Kidney epithelial cell (primary cell): ENCODE measurements at places on chromosomes 1 and 21.

GRCh38 chr1:185719021-185719420 lies 15.2 kb upstream of the HMCN1 start:
- peak; percentile 90 for DNase-seq

- no peak for DNase-seq
Measured at GRCh38 chr1:38818175-38818976, 41.2 kb downstream of the RRAGC start.

GRCh38 chr1:184487531-184488193 lies 100.8 kb downstream of the C1orf21 start:
- DNase-seq, result no peak

- no peak for DNase-seq
Measured at GRCh38 chr1:110638058-110638457, 31.9 kb upstream of the KCNA2 start.

- peak; percentile 23 for DNase-seq
Measured at GRCh38 chr1:236868625-236869467, 73.8 kb downstream of the MTR start.

- no peak for DNase-seq
Measured at GRCh38 chr21:42375966-42376337, 9.6 kb upstream of the TFF1 start.

- peak; percentile 5 for DNase-seq
Measured at GRCh38 chr21:18951271-18952038, 547.9 kb upstream of the TMPRSS15 start.

DNA sequence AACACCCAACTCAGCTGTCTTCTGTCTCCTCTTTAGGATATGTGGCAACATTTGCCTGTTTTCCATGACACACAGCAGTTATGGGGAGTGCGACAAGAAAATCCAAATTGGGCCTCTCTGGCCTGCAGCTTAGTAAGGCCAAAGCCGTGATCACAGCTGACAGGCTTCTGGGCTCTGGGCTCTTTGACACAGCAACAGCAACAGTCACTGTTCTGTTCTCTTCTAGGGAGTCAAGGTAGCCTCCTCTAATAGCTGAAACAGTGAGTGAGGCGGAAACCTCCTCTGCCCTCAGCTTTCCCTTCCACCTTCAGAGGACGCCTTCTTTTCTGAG lies 19.0 kb downstream of the CLCA1 start:
- no peak for DNase-seq

GRCh38 chr1:234851450-234852438 lies 241.8 kb upstream of the IRF2BP2 start:
- DNase-seq, result no peak

DNA sequence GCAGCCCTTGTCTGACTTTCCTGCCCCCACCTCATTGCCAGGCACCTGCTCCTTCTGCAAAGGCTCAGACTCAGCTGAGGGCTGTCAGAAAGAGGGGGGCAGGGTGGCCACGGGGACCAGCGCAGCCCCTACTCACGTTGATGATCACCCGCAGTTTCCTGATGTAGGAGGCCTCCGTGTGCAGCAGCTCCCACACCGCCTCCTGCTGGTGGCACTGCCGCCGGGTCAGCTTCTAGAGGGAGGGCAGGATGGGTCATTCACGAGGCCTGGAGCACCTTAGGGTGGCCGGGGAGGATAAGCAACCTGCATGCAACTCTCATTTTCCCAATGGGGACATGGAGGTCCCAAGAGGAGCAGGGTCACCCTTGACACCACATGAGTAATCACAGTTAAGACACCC lies 6.4 kb upstream of the TNFRSF25 start:
- no peak for DNase-seq

- no peak for DNase-seq
Measured at GRCh38 chr1:31732343-31732742, 28.5 kb upstream of the COL16A1 start.

- no peak for DNase-seq
Measured at GRCh38 chr1:159790237-159790917, 9.6 kb downstream of the DUSP23 start.

DNA sequence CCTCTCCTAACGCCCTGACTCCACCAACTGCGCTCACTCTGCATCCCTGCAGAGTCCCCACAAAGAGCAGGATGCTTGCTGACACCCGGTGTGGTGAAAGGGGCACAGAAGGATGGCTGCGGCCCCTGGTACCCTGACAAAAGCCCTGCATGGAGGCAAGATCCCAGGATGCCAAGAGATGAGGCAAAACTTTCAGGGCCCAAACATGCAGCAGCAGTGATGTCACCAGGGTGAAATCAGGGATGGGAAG lies 36.6 kb downstream of the SLC9A1 start:
- no peak for DNase-seq

- DNase-seq, result no peak
Measured at GRCh38 chr1:205978676-205979075, 24.5 kb downstream of the RAB7B start.

- no peak for DNase-seq
Measured at GRCh38 chr21:46340998-46341397, 17.0 kb downstream of the PCNT start.

DNA sequence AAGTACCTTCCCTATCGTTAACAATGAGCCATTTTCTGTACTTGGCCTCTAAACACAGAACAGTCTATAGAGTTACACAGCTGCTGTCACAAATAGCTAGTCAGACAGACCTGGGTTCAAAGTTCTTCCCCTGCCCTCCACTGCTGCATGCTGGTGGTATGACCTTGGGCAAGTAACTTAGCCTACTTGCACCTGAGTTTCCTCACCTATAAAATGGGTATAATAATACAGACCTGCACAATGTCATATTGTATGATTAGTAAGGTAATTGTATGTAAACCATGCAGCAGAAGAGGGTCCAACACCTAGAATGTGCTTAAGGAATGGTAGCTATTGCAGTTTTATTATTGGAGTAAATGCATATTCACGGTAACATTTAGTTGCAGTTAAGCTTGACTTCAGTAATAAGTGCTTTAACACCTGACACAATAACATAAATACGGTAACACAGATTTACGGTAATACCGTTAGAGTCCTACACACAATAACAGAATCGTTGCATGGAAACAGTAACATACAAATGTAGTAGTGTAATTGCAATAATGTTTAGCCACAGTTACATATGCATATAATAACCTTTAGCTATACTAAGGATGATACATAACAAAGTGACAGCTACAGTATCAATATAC lies 193.3 kb upstream of the CSF3R start:
- DNase-seq, result no peak

GRCh38 chr21:46388896-46389295 lies 64.9 kb downstream of the PCNT start:
- DNase-seq, result no peak

- DNase-seq, result no peak
Measured at GRCh38 chr1:72846476-72847278, 564.3 kb upstream of the NEGR1 start.

DNA sequence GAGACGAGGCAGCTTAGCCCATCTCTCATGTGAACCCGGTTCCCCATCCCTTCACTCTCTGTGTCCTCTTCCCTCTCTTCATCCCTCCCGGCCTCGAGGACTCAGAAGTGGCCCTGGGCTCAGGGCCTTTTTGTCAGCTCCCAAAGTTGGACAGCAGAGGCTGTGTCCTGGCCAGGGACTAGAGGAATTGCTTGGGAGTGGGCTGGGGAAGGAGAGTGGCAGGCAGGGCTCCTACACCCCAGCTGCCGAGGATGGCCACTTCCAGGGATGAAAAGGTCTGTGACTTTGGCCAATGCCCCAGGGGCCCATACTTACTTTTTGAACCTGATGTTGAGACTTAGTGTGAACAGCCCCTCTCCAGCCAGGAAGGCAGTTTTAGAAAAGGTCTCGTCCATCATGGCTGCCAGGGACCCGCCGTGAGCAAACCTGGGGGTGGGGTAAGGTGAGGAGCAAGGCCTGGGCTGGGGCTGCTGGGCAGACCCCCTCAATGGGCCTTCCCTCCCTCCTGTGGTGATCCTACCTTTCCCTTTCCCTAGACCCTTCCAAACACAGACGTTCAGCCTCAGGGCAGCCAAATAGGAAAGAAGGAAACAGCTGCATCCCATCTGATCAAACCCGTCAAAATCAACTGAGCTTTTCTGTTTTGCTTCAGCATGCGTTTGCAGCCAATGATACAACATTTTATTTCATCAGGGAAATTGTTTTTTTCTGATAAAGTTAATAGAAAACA lies 5.5 kb downstream of the THEM5 start:
- no peak for DNase-seq

GRCh38 chr21:15687208-15687607 lies 42.6 kb upstream of the USP25 start:
- no peak for DNase-seq

DNA sequence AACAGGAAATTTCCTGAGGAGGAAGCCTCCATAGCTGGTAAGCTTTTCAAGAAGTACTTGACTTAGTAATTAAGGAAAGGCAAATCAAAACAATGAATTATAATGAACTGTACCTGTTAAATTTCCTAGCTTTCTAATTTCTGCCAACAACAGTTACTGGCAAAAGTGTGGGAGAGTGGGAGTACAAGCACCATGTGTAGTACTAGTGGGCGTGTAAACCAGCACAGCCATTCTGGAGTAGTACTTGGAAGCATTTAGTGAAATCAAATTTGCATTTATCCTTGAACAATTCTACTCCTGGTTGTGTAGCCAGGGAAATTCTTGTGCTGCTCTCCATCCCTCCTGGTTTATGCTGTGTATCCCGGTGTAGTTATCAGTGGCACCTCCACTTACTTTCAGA lies 190.8 kb downstream of the PRDM2 start:
- DNase-seq, result no peak

DNA sequence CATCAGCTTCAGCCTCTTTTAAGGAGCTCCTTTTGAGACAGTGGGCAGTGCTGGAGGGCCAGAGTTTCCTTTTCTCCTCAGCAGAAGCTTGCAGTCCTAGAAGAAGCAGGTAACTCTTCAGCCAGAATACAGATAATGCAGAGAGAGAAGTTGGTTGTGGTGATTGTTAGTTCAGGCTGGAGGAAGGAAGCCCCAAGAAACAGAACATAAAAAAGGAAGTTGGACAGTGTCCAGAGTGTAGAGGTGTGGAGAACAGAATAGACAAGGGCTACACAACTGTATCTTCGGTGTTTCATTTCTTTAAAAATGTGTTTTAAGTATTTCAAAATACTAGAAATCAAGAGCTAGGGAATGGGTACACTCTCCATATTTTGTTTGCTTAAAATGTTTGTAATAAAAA lies 6.4 kb upstream of the TACSTD2 start:
- DNase-seq, result no peak

DNA sequence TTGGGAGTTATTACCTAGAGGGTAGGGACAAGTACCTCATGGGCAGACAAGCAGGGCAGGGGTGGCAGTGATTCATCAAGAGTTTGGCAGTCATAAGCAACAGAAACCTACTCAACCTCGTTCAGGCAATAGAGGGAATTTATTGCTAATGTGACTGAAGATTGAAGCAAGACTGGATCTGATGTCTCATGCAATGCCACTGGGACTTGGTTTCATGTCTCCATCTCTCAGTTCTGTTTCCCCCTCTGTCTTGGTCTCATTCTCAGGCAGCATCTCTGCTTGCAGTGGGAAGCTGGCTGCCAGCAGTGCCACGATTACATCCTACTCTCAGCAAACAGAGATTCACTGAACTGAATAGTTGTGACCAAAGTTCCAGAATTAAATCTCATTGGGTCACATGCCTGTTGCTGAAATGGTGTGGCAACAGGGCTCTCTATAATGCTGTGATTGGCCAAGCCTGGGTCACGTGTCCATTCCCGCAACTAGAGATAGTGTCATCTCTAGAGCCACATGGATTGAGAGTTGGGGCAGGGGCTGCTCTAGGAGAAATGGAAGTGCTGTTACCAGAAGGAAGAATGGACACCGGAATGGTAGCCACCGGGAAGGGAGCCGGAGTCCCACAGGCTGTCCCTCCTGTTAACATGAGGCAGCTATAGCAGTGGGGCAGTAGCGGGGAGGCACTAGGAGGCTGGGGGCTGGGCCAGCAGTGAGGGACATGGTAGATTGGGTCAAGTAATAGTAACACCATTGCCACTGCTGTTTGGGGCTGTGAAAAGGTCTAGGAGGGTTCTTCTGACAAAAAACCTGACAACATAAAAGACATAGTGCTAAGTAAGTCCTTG lies 3.9 kb upstream of the CDC42 start:
- DNase-seq, result no peak

DNA sequence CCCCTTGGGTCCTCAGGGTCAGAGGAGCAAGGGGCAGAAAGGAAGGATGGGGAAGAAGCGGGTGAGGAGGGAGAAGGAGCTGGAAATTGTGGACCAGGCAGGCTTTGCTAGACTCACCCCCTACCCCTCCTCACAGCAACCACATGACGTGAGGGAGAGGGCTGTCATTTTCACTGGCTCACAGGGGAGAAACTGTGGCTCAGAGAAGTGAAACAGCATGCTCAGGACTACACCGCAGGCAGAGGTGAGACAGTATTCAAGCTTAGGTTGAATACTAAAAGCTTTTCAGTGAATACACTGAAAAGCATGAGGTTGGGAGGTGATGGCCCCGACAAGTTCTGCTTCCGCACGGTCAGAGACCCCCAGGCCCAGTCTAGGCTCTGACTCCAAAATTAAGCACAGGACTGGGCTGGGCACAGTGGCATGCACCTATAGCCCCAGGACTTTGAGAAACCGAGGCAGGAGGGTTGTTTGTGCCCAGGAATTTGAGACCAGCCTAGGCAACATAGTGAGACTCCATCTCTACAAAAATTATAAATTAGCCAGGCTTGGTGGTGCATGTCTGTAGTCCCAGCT lies 1.2 kb upstream of the CLEC20A start:
- DNase-seq, result no peak

DNA sequence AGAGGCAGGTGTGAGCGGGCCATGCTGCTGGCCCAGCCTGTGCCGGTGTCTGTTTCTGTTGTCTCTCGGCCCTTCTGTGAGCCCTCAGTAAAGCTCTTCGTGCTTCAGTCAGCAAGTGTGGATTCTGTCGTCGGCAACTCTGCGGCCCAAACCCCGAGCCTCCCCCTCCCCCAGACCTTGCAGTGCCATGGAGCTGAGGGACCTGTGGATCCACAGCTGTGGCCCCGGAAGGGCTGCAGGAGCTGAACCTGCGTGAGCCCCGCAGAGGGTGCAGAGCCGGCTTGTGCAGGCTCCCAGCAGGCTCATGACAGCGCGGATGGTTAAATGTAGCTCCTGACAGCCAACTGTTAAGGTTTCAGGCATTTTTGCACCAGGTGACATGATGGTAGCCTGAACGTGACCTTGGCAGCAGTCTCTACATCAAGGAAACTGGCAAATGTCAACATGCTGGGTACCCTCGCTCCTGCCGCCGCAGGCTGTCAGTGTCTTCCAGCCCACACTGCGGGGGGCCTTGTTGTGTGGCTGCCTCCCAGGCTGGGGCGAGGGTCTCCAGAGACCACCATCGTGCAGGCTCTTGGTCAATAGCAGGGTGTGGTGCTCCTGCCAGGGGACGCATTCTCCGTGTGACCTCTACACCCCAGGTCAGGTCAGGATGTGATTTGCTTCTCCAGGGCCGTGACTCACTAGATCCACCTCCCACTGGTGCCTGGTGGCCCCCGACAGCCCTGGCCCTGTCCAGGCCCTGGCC lies 7.0 kb downstream of the LRRC3 start:
- DNase-seq, result no peak
